ENCODE measurements at places on chromosomes 6 and 20. TPM values are rescaled to one million over a fixed set of nuclear protein-coding genes. Genes with fewer than 3 reads are reported as not detected.

Gene CDH4
- total RNA-seq, result 0.10 TPM

DNA sequence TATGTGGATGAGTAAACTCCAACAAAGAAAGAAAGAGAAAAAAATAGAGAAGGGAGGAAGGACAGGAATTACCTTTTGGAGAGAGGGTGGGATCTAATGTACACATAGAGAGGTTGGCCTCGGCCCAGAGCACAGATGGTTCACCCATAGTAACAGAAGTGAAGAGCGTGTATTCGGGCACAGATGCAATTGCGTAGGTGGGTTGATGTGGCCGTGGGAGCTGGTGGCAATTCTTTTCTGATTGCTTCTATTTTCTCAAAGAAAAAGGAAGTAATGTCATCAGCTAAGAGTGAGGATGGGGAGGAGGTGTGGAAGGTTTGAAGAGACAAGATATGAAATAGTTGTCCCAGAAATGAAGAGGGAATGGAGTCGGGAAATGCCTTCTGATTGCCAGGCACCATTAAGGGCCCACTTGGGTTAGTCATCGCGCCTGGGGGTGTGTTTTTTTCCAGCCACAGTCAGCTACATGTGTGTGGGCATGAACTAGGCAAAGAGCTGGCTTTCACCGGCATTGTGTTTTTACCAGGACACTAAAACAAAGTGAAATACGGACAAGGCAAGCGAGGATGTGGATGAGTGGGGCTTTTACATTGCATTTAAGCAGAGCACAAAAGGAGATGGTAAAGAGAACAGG lies 158.7 kb downstream of the SYNE1 start:
- no peak for DNase-seq

DNA sequence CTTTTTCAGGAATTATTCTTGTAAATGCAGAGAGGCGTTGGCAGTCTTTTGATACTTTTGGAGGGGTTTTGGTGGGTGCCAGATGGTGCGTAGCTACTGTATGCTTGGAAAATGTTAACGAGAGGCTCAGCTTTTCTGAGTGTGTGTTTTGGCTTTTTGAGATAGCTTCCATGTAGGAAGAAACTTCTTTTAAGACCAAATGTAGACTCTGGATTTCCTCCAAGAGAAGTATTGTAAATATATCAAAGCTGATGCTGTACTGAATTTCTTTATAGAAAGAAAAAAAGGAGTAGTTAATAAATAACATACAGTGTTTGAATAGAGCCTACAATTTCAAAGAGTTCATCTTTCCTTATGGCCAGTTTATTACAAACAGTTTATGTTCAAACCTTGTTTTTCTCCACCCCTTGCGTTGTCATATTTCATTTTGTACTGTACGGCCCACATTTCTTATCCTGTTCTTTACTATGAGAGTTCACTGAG lies 16.7 kb downstream of the TIAM2 start:
- no peak for DNase-seq

DNA sequence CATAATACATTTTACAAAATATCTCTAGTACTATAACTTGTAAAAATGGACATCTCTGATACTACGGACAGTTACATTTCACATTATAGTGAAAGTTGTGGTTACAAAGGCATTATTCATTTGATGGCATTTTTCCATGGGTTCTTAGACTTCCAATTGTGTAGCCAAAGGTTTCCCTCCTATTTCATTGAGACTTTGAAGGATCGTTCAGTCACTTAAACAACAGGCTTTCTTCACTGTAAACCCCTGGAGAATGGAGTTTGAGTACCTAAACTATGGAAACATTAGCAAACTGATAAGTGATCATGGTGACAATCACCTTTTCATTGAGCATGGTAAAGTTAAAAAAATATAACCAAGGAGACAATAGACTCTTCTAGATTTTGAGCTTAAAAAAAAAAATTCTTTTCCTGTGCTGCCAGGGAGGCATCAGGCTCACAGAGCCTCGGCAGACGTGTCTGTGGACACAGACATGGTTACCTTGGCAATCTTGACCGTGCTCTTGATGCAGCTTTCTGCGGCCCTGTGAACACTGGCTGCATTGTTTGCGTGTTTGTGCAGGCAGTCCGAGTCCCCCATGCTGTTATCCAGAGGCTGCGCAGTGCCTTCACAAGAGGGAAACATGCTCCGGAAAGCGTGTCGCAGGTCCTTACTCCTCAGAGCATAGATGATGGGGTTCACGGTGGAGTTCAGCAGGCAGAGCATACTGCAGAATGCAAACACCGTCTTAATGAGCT lies 22.6 kb downstream of the CNR1 start:
- no peak for DNase-seq

Measured in activated naive CD4-positive, alpha-beta T cell treated with anti-CD3 and anti-CD28 coated beads for 36 hours (primary cell).